ENCODE measurements at places on chromosomes 13 and 19. TPM values are rescaled to one million over a fixed set of nuclear protein-coding genes. Genes with fewer than 3 reads are reported as not detected.

The CCNA1 gene
- total RNA-seq: 1.4 TPM

The GSX1 gene
- total RNA-seq: not detected

The PRR20E gene
- not detected for total RNA-seq

The PEG3 gene
- 332 TPM for total RNA-seq

The CBY2 gene
- not detected for total RNA-seq

- no peak for DNase-seq
Measured at GRCh38 chr13:46142776-46143175, 37.9 kb upstream of the CPB2 start.

GRCh38 chr13:75135325-75135825 lies 346.6 kb downstream of the TBC1D4 start:
- DNase-seq: no peak

DNA sequence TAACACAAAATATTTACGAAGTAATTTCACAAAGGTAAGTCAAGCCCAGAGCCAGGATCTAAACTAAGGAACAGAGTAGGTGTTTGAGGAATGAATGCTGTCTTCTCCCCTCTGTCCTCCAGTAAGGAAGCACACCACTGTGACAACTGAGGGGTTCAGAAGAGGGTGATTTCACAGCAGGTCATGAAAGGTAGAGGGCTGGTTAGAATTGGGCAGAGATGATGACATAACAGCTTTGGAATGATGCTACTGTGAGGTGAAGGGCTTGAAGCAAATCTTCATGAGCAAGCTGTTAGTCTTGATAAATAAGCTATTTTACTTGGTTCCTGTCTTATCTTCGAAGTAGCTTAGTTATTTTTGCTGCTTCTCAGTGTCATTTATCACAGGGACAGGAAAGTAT lies 498.6 kb downstream of the FGF9 start:
- DNase-seq: no peak

GRCh38 chr19:32675720-32676185 lies at the start of gene RGS9BP:
RGS9BP (plus strand) TSS chr19:32675848; CDS start chr19:32676264, 416 bp downstream.
- DNase-seq: peak; percentile 70

GRCh38 chr19:11887234-11887610 lies 360 bp upstream of the ZNF69 start:
- DNase-seq: no peak

- DNase-seq: peak; percentile 88
Measured at GRCh38 chr19:15264061-15264932, 32.0 kb upstream of the EPHX3 start.

DNA sequence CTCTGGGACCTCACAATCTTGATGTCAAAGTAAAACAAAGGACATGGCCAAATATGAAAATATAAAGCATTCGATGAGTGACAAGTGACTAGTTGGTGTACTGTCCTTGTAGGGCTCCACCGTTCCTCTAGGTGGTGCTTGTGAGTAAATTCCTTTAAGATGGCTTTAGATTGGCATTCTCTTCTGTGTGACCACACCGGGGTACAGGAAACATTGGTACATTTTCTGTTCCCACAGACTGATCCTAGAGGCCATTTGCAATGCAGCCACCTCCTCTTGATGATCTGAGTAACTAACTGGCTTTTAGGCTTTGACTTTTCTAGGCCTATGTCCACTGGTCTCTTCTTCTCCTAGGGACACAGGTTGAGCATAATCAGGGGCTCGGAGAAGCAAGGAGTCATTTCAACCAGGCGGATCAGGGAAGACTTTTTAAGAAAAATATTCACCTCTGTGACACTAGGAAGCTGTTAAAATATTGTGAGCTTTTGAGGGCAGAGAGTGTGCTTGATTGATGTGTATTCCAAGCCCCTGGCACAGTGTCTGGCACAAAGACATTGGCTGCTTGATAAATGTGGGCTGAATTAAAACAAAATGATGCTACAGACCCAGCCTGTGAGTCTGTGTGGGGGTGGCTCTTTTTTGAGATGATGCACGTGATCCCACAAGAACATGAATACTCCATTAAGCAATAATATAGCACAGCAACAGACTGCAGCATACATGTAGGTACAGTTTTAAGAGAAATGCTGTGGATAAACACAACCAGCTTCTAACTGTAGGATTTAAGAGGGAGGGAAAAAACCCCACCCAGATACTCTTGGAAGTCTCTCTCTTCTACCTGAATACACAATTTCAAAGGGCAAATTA lies 21.0 kb downstream of the EPSTI1 start:
- DNase-seq: peak; percentile 44

DNA sequence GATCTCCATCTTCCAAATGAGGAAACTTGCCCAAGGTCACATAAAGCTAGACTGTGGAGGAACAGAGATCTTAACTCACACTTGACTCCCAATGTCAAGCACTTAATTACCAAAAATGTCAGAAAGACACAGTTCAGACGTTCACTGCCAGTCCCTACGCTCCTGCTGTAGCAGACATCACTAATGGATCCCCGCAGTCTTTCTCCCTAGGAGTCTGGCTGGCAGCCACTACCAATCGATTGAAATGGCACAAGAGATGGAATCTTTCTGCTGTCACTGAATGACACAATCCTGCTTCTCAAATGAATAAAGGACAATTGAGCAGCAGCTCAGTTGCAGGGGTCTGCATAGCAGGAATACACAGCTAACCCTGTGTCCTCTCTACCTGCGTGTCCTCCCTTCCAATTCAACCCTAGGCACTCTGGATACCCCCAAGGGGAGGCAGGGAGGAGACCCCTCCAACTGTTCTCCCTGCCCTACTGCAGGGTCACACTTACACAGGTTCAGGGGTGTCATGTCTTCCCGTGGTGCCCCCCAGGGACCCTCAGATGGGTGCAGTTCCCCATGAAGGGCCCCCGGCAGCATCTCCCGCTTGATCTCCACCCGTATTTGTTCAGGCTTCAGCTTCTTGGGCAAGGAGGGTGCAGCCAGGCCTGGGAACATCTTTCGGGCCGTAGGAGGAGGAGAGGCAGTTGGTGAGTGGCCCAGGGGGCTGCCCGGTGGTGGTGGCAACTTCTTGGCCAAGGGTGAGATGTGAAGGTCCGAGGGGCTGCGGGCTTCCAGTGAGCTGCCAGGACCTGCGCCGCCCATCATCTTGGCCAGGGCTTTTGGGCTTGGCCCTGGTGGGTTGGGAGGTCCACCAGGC lies 7.9 kb upstream of the AKAP8L start:
- no peak for DNase-seq

DNA sequence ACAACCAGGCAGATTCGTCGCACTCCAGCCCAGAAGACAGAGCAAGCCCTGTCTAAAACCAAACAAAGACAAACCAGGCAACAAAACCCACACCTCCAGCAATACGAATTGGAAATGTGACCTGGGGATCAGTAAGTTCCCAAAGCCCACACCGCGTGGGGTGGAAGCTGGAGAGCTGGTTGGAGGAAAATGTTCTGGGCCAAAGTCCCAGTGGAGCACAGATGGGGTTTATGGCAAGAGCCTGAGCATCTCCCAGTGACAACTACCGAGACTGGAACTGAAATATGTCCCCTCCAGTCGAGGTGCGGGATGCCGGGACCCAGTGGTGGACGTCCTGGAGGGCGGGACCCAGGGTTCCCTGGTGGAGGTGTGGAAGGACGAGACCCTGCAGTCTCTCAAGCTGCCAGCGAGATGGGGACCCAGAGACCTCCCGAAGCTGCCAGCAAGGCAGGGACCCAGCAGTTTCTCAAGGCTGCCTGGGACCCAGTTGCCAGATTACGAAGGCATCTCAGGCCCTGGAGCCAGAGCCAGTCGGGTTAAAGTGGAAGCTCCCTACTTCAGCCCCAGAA lies 22.4 kb upstream of the CPAMD8 start:
- DNase-seq: no peak

DNA sequence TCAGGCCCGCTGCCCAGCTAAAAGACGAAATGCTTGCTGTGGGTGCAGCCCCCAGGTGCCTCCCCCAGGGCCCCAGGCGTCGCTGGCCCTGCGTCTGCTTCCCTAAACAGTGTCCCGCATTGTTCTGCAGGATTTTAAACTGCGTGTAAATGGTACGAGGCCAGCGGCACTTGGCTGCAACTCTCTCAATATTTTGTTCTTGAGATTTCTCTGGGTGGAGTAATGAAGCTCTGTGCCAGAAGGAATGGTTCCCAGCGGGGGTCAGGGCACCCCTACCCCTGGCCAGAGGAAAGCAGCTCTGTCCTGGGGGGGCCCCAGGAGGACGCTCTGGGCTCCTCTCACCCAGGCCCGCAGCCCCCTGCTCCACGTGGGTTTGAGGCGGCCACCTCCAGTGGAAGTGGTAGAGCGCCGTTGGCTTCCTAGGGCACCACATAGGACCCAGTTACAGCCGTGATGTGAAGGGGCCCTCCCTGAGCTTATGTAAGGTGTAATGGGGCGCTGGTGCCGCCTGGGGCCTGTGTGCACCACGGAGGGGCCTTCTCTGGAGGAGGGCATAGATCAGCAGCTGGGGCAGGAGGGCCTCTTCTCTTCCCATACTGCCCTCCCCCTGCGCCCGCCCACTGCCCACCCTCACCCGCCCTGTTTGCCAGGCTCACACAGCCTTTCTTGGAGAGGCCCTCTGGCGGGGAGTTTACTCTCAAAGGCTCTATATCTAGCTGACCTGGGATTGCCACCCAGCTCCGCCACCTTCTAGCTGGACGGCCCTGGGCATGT lies 19.8 kb downstream of the PAK4 start:
- peak; percentile 85 for DNase-seq

GRCh38 chr19:49872245-49873128 lies 4.7 kb downstream of the AKT1S1 start:
- no peak for DNase-seq

GRCh38 chr13:84605927-84606326 lies 723.7 kb upstream of the SLITRK1 start:
- DNase-seq: no peak

DNA sequence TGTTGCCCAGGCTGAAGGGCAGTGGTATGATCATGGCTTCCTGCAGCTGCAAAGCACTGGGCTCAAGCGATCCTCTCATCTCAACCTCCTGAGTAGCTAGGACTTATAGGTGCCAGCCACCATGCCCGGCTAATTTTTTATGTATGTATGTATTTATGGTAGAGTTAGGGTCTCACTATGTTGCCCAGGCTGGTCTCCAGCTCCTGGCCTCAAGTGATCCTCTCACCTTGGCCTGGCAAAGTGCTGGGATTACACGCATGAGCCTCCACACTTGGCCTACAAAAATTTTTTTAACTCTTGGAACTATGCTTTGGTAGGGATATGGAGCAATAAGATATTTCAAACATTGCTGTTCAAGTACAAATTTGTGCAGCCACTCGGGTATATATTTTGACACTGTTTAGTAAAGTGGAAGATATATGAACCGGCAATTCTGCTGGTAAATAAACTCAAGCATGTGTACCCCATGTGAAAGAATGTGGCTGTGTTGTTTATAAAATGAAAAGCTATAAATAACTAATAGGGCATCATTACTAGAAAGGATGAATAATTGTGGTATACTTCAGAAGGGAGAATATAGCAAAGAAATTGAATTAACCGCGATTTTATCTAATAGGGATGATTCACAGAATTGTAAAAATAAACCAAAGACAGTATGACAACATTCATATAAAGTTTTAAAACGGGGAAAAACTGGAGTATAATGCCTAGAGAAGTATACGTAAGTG lies 1.1 kb downstream of the ZNF566 start:
- no peak for DNase-seq

GRCh38 chr13:49958321-49958720 lies 22.2 kb upstream of the SPRYD7 start:
- no peak for DNase-seq

DNA sequence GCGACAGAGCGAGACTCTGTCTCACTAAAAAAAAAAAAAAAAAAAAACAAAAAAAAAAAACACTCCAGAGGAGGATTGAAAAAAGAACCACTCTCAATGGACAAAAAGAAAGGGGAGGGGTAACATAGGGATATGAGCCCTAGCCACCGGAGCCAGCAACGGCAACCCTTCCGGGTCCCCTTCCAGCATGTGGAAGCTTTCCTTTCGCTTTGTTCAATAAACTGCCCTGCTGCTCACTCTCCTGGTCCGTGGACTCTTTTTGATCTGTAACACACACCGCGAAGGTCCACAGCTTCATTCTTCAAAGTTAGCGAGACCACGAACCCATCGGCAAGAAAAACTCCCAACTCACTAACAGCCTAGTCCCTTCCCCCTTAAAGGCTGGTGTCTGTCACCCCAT lies 1.0 kb upstream of the REX1BD start:
- no peak for DNase-seq

- peak; percentile 15 for DNase-seq
Measured at GRCh38 chr13:84651288-84651687, 769.0 kb upstream of the SLITRK1 start.

- no peak for DNase-seq
Measured at GRCh38 chr13:90070837-90071525, 1276.5 kb upstream of the MIR17HG start.

GRCh38 chr13:108477376-108477775 lies 152.0 kb upstream of the MYO16 start:
- DNase-seq: no peak

DNA sequence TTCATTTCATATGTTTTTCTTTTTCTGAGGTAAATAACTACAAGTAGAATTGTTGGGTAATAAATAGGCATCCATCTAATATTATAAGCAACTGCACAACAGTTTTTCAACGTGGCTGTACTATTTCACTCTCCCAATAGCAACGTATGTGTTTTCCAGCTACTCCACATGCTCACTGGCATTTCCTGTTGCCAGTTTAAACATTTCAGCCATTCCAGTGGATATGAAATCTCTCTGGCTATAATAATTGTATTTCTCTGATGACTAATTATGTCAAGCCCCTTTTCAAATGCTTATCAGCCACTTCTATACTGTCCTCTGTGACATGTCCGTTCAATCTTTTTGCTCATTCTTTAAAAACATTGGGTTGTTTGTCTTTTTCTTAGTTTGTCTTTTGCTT lies 26.8 kb upstream of the ALOX5AP start:
- no peak for DNase-seq

DNA sequence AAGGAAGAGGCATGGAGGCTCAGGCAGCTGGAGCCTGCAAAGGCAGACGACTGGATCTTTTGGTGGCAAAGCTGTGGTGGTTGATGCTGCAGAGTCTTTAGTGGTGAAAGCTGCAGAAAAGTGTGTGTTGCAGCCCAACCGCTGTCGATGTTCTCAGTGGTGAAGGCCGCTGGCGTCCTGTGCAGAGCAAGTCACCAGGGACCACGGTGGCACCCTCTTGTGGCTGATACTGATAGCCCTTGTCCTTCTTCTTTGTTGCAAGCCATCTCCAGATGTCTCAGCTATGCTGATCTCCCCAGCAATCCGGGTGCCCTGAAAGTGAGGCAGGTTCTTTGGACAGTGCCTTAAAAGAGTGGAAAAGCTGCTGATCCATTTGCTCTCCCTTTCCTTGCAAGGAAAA lies 610.9 kb upstream of the PCDH9 start:
- DNase-seq: no peak

All from tongue (tissue), 3 donors.